Stimulated activated naive CD4-positive, alpha-beta T cell (primary cell): ENCODE measurements at places on chromosomes 12 and 14.

- no peak for DNase-seq
Observed at GRCh38 chr12:16037533-16037932, 126.4 kb downstream of the DERA start.

DNA sequence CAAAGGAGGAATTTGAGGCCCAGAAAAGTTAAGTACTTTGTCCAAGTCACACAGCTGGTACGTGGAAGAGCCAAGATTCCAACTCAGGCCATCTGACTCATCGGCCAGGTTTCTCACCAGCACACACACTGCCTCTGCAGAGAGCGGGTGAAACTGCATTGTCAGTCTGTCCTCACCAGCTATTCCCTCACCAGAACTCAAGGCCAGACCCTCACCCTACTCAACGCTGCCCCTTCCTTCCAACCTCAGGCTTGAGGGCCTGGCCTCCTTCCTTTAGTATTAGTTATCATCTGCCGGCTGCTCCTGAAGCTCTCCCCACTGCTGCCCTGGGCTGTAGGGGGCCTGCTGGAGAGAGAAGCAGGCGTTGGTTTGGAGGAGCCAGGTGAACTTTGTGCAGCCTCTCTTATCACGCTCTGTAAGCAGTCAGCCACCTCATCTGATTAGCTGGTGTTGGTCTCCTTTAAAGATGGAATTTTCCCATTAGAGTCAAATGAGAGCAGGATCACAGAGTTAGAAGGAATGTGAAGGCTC is 16.6 kb upstream of the PLEK2 start:
- DNase-seq = no peak

DNA sequence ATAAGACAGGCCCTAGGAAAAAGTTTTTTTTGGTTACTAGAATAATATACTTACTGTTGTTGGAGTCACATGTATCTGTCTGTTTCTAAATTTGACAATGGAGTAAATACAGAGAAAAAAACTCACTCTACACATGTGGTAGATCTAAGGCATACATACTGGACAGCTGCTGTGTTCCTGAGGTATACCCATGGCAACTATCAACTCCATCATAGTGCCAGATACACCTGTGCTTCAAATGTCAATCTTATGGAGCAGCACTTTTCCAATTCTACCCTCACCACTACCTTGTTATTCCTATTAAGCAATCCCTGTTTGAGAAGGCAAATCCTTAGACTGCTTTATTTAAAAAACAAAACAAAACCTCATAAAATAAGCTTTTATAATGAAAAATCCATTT is 3.3 kb downstream of the ZCRB1 start:
- no peak for DNase-seq

DNA sequence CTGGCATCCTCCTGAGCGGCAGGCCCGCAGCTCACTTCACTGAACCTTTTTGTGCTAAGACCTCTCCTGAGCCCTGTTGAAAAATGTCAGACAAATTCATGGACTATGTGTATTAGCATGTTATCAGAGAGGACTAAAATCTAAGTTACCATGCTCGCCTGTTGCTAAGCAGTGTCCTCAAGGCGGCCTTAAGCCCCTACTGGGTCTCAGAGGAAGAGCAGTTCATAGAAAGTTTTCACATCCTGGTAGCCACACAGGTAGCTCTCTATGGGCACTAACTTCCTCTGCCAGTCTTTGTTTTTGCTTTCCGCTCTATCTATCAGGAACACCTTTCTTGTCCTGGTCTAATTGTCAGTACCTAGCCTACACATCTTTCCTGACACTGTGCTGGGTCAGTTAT is 306.6 kb upstream of the MIS18BP1 start:
- DNase-seq = no peak

- DNase-seq = no peak
Observed at GRCh38 chr12:51005671-51006070, 20.5 kb downstream of the SLC11A2 start.
